ENCODE measurements at places on chromosomes 3 and 15.

DNA sequence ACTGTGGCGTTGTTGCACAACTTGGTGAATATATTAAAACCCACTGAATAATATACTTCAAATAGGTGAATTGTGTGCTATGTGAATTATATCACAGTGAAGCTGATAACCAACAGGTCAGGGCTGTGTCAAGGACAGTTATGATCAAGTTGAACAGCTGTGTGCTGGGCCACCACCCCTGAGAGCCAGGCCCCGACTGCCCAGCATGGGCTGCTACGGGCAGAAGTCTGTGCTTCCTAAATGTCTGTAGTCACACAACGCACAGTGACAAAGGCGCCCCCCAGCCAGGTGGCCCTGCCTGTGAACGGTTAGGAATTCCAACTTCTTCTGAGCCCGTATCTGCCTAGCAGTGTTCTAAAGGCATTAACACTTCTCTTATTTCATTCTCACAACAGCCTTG lies 32.8 kb downstream of the TKT start:
- DNase-seq = no peak

DNA sequence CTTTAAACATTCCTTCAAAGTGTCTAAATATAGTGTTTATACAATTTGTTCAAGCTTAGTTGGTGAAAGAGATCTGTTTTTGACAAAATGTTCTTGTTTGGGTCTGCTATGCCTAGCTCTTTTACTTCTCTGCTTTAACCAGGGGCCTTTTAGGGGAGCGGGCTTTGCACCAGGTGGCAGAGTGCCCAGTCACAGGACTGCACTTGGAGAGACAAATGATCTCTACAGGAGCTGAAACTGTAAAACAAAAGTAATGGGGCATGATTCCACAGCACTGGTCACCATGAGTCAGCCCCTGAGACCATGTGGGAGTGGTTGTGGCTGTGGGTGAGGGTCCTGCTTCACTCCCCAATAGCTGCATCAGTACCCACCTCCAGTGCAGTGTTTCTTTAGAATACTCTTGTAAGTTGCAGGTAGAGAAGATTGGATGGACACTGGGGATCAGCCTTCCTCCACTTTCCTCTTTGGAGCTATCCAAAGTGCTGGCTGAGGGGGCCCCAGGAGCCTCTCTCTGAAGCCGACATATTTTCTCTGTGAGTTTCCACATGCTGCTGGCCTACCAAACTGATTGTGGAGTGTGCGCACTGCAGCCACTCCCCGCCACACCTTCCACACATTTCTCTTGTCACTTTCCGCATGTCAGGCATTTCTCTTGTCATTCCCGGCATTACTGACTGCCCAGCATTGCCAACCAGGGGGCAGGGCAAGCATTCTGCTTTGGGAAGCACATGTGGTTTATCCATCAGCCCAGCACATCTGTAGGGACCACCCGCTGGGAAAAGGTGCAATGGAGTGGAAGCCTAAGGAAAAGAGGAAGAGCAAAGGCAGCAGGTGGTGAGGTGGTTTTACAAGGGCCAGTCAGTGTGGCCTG lies 110.0 kb downstream of the EPHB1 start:
- DNase-seq = no peak

GRCh38 chr15:58931987-58932588 lies 1.4 kb downstream of the SLTM start:
- DNase-seq = no peak

- DNase-seq = no peak
Measured at GRCh38 chr3:27352047-27352446, 17.1 kb downstream of the NEK10 start.

- no peak for DNase-seq
Measured at GRCh38 chr3:190644766-190645165, 130.9 kb downstream of the IL1RAP start.

DNA sequence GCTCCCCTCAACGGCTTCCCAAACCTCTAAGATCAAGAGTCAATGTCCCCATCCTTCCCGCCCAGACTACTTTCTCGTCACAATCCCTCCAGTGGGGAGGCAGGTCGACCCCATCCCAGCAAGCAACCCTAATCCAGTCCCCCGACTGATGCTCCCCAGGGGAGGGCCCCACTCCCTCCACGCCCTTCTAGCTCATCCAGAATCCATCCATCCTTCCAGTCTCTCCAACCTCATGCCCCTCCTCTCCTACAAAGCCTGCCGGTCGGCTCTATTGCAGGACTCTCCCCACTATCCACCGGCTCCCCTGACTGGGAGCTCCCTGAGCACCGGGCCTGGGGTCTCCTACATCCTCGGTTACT lies 1.3 kb downstream of the ADAMTS7 start:
- no peak for DNase-seq

DNA sequence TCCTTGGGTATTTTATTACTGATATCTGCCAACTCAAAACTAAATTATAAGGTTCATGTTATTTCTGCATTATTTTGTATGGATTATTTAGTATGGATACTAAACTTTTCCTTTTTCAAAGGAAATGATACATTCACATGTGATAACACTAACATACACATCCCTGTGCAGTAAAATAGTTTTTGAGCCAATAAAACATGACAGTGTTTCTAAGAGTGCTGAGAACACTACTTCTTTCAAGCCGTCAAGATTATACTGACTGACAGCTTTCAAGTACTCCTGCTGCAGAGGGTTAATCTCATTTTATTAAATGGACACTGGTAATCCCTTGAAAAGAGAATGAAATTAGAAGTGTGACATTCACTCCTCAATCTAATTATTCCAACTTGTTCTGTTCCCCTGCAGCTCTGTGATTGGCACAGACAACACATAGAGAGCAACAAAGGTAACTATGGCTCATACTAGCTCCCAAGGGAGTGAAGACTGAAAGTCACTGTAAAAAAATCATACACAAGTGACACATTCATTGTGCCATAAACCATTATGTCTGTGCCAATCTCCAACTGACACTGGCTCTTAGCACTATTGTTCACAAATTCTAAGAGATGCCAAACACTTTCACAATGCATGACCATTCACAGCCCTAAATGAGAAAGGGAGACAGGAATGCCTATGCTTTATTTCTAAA lies 468.6 kb downstream of the SHQ1 start:
- no peak for DNase-seq

DNA sequence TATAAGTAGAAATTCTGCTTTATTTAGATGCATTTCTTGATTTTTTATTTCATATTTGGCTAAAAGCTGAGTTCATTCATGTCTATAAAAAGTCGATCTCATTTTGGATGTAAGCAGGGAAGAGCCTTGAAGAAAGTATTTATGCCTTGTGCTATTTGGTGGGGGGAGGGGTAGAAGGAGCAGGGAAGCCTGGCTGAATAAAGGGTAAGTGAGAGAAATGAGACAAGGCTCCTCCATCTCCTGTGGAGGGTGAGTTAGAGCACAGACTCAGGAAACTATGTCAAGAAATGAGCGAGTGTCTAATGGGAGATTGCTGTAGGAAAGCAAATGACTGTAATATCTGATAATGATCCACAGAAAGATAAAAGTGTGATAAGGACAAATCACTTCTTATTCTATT lies 121.8 kb upstream of the ATP11B start:
- DNase-seq = no peak

DNA sequence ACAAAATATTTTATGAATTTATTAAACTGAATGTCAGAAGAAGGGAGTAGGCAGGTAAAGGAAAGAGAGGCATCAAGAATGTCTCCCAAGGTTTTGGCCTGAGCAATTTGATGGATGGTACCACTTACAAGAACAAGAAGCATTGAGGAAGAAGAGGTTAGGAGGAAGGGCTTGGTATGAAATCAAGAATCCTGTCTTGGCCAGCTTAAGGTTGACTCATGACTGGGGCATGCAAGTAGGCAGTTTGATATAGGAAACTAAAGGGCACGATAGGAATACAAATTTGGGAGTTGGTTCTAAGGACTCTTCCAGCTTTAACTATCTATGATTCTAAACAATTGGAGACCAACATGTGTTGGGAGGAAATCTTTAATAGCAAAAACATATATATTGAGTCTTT lies 79.1 kb downstream of the NTRK3 start:
- DNase-seq = no peak

DNA sequence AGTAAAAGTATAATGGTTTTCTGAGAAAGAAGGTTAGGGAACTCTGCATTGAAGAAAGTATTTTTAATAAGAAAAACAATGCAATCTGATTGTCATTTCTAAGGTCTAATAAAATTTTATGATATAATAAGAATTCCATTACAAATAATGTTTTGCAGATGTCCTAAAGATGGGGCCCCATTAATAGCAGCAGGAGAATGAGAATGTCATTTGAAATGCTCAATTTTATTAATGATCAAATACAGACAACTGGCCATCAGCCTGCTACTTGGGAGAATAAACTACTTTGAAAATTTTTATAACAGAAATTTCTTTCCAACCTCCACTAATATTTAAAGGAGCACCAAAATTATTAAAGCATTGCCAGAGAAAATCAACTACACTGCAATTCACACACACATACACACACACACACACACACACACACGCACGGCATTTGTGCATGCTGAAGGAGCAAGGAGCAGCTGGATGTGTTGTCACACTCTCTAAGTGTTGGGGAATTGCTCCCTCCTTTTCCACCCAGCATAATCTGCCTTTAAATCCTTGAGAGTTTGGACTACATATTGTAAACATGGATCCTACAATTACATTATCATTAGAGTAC lies 109.5 kb downstream of the THRB start:
- DNase-seq = no peak

GRCh38 chr3:127834771-127835170 lies 12.5 kb upstream of the MGLL start:
- no peak for DNase-seq

DNA sequence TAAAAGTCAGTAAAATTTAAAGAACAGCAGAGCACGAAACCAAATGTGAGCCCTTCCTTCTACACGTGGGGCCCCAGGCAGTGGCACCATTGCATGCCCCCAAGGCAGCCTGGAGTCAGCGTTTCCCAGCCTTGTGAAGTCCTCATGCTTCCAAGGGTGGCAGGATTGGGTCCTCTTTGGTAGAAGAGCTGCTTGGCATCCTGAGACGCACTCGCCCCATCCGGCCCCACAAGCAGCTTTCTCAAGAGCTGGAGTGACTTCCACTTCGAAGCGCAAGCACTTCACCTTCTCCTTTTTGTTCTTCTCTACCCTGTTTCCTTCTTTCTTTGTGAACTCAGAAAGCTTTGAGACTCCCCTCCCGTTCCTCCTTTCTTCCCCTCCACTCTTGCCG lies 34.7 kb downstream of the ZNF710 start:
- DNase-seq = no peak

GRCh38 chr3:157087780-157088600 lies 72.0 kb downstream of the CCNL1 start:
- no peak for DNase-seq

DNA sequence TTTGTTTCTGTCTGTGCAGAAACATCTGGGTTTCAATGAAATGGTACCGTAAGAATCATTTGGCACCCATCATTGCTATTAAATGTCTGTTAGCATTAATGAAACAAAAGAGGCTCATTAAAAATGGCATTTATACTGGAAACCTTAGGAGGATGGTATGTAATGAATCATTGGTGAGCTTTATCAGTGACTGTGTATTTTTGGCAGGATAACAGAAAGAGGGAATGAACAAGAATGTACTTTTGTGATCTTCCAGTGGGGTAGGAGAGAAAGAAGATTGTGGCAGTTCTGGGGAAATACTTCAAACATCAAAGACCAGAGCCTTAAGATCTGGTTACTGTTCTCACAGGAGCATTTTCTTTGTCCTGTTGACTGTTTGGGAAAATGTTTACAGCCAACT lies 4.7 kb upstream of the DCBLD2 start:
- no peak for DNase-seq

DNA sequence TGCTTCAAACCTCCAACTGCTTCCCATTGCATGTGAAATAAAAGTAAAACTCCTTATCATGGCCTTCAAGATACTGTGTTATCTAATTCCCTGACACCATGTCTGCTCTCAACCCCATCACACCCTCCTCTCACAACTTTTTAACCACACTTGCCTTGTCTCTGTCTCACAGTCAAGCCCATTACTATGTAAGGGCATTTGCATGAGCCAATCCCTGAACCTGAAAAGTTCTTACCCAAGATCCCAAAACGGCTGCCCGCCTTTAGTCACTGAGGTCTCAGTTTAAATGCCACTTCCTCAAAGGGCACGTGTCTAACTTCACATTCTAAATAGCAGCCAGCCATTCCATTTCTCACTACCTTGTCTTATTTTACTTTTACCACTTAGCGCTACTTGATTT lies 83.1 kb downstream of the SST start:
- DNase-seq = no peak

DNA sequence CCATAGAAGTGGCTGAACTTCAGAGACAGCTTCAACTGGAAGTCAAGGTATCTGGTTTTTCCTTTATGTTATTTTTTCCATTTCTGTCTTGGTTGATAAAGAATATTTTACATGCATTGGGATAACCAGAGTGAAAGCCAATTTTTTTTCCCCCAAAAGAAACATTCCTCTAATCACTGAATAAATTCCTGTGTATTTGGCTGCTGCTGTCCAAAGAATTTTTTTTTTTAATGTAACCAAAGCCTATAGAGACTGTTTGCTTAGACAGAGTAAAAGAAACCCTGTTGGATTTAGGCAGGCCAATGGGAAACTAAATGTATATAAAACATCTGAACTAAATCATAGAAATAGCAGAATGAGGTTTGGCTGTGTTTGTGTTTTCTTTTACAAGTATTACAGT lies 75.2 kb downstream of the CGNL1 start:
- DNase-seq = no peak

- DNase-seq = no peak
Measured at GRCh38 chr3:43857361-43858293, 166.9 kb downstream of the ABHD5 start.

- DNase-seq = no peak
Measured at GRCh38 chr15:60057554-60057953, 53.4 kb downstream of the FOXB1 start.

GRCh38 chr15:43526261-43526930 lies 9.0 kb downstream of the MAP1A start:
- no peak for DNase-seq

DNA sequence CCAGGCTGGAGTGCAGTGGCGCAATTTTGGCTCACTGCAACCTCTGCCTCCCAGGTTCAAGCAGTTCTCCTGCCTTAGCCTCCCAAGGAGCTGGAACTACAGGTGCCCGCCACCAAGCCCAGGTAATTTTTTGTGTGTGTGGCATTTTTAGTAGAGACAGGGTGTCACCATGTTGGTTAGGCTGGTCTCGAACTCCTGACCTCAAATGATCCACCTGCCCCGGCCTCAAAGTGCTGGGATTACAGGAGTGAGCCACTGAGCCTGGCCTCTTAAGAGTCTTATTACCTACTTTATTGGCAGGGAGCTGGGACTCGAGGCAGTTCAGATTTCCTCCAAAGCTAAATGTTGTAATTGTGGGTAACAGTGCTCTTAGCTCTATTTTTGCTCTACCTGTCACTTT lies 16.4 kb downstream of the PXYLP1 start:
- DNase-seq = no peak

Measured in SK-N-MC (cell line).